Posterior vena cava (tissue), 2 donors: ENCODE measurements at places on chromosomes 6 and 20.

DNA sequence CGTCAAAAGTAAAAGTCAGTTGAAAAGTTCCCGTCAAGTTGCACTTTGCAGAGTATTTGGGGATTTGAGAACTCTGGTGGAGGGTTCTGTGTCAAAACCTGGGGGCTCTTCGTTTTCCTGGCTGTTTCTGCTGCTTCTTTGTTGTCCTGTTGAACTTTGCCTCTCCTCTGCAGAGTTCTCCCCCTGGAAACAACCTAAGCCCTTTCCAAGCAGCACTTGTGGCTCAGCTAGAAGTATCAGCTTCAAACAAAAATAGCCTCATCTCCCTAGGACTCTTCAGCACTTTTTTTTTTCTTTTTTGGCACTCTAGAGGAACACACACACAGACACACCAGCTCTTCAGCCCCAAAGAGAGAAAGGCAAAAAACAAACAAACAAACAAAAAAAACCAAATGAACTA is at the start of gene TRDN:
Gene TRDN, minus strand, starts transcription at position 169 of the 400 bp plus-strand sequence. CDS start 175 bp downstream, outside the sequence.
- no peak for DNase-seq

DNA sequence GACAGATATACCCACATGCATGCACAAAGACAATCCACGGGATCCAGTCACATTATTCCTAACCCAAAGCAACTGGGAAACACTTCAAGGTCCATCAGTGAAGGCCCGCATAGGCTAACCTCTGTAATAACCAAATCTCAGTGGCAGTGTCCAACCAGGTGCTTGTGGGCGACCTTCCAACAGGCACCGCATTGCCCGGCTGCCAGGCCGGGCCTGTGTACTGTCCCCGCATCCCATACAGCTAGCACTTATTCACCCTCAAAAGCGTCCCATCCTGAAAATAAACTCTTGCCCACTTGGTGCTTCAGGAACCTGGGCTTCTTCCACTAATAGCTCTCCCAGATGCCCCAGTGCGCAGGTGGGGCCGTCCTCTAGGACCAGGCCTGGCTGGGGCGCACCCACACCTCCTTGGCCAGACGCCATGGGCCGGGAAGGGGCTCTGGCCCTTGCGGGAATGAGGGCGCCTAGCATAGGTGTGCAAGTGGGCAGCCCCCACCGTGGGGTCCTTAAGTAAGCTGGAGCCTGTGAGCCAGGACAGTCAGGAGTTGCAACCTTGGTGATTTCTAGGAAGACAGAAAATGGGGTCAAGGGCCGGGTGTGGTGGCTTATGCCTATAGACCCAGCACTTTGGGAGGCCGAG is 1.1 kb upstream of the ENTPD6 start:
- no peak for DNase-seq

- DNase-seq, result no peak
These were observed 593.0 kb upstream of the CITED2 start for GRCh38 chr6:139967497-139967896.

- no peak for DNase-seq
These were observed 230.8 kb downstream of the BCAS1 start for GRCh38 chr20:53839423-53840176.

DNA sequence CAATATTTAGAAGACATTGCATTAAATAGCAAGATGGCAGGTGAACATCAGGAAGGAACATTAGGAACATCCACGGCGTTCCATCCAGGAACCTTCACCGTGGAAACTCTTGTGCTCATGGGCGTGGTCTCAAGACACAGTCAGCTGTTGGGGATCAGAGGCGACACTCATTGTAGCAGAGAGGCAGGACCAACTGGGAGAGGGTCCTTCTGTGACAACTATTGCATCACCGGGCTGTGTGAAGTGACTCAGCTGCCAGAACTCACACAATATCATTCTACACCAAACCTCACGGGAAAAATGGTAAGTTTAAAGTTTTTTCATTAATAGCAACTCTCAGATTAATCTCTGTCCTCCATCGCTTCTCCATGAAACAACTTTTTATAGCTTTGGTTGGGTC is 334.8 kb upstream of the SULF2 start:
- no peak for DNase-seq

GRCh38 chr6:90222724-90223198 is 73.9 kb downstream of the BACH2 start:
- DNase-seq, result no peak
